ENCODE measurements at places on chromosomes 7 and 10.

DNA sequence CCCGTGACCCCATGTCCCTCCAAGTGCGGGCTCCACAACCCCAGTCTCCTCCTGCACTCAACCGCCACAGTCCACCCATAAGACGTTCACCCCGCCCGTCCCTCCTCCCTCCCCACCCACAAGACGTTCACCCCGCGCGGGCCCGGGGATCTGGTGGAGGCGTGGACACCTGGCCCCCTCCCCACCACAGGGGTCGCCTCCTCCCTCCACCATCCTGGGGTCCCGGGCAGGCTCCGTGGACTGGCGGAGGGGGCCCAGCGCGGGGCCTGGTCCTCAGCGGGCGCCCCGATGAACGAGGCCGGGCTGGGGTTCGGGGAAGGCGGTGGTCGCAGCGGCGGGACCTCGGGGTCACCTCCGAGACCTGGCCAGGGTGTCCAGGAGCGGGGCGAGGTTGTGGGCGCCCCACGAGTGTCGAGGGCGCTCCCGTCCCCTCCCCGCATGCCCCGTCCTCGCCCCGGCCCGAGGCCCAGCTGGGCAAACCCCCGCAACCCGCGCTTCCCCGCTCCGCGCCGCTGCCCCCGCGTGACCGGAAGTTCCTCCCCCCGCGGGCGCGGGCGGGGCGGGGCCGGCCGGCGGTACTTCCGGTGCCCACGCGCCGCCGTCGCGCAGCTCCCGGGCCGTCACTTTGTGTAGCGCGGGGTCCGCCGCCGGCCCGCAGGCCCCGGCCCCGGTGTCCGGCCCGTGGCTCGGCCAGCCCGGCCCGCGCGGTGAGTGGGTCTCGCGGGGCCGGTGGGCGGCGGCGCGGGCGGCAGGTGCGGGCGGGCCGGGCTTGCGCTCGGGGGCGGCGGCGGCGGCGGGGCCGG, at the start of gene ZNF316:
ZNF316 (plus strand) TSS at position 578 of the 803 bp plus-strand sequence. CDS start 5,092 bp downstream, outside the sequence.
- DNase-seq: peak; percentile 67

DNA sequence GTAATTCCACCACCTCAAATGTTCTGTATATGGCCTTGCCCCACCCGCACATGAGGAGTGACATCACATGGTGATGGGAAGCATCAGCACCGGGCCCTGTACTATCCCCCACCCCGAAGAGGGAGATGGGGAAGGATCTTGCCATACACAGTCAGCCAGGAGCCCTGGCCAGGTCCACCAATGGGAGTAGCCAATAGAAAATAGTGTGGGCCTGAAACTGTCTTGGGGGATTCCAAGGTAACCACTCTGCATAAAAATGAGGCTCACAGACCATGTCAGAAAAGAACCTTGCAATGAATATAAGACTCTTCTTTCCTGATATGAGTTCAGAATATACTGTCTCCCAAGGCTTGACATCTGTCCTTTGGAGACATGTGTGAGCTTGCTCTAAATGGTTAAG, 51.1 kb downstream of the ADRB1 start:
- no peak for DNase-seq

DNA sequence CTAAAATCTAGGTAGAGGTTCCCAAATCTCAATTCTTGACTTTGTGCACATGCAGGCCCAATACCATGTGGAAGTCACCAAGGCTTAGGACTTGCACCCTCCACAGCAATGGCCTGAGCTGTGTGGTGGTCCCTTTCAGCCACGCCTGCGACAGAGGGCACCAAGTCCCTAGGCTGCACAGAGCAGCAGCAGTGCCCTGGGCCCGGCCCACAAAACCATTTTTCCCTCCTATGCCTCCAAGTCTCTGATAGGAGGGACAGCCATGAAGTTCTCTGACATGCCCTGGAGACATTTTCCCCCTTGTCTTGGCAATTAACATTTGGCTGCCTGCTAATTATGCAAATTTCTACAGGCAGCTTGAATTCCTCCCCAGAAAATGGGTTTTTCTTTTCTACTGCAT, 375.5 kb downstream of the SORCS1 start:
- DNase-seq: no peak

DNA sequence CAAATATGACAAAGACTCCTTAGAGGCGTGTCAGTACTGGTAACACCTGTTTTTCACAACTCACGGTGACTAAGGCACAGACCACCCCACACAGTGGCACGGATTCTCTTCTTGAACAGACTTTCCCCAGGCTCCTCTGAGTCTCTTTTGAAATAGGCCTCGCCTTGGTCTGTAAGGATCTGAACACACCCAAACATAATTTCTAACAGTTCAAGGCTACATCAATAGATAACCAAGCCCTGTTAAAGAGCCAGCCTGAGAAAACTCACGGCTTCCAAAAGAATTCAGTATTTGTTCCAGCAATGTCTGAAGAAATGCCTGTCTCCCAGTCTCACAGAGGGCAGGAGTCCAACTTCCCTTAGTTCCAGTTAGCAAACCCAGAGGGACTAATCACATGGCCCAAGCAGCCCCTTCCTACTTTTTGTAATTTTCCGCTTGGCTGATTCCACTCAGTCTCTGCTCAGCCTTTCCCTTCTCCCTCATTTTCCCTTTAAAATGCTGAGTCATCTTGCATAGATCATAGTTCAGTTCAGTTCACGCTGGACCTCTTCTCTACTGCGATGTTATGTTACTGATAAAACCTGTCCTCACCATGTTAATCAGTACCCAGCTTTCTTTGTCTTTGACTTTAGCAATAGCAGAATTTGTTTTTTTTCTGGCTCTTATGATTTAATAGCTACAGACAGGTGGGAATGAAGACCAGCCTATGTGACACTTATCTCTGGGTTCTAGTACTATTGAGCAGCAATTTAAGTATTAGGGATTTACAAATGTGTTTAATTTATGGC, 22.6 kb upstream of the AKR1C3 start:
- DNase-seq: no peak

DNA sequence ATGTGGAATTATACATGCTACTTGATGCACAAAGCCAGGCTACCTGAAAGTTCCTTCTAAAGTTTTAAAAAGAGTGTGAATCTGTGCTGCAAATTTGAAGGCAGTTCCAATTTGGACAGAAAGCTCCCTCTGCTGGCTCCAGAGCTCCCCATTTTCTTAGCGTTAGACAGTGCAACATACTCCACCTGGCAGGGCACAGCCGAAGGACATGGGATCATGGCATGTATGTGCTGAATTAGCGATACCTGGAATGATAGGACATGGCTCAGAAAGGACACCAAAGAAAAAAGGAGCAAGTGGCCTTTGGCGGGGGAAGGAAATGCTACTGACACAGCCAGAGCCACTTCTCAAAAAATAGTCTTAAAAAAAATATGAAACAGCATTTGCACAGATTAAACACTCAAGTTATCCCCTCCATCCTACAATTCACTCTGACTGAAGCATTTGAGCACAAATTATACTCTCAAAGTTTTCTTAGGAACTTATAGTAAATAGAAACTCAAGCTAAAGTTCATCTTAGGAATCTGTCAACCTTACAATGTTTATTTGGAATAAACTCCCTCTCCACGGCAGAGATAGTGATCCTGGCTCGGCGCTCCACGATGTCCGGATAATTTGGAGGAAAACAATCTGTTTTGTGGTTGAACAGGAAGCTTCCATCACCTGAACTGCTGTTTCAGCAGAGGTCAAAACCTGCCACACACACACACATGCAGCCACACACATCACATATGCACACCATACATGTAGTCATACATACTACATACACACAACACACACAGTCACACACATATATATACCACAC, 80.0 kb downstream of the C7orf25 start:
- DNase-seq: no peak

- DNase-seq: no peak
Measured at GRCh38 chr7:18936265-18936664, 181.2 kb downstream of the TWIST1 start.

DNA sequence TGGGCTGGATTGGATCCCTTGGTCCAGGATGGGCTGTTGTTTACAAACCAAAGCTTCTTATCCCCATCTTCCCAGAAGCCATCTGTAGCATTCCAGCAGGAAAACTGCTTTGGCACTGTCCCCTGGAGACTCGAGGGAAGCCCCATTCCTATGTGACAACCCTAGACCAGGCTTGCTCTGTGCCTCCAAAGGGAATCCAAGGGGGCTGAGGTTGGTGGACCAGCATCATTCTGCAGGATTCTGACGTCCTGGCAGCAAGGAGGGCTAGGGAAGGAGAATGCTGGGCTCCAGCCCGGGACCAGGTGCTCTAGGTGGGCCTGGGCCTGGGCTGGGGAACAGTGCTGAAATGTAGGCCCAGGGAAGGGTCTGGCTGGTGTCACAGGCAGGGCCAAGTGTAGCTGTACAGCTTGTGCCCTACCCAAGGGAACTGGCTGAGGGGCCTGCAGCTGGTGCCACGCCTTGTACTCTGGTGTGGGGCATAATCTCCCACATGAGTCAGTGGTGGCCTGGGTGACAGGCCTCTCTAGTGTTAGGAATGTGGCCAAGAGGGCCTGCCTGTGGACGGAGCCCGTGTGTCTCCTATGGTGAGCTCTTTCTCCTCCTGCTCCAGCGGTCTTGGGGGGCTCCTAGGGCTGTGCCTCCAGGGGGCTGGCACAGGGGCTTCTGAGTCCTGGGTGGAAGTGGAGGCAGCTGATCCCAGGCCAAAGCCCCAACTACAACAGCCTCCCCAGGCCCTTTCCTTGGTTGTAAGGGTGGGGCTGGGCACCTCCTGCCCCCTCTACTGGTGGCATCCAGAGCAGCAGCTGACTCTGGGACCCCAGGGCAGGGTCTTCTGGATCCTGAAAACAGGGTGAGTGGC, 25.2 kb downstream of the TRIM8 start:
- DNase-seq: no peak

GRCh38 chr10:178208-178607, 43.0 kb downstream of the ZMYND11 start:
- peak; percentile 27 for DNase-seq

All from activated CD4-positive, alpha-beta T cell treated with anti-CD3 and anti-CD28 coated beads, Interleukin-10, Interleukin-2, amounts not matched to agents 100 ng/mL and 50 ng/mL, durations not matched to agents 16 hours and 8 hours (primary cell).